ENCODE measurements at places on chromosomes 11 and 22. TPM values are rescaled to one million over a fixed set of nuclear protein-coding genes. Genes with fewer than 3 reads are reported as not detected.

- no peak for DNase-seq
Measured at GRCh38 chr11:19116276-19116970, 545 bp upstream of the ZDHHC13 start.

The PGR gene
- not detected for total RNA-seq

The OR8A1 gene
- total RNA-seq: not detected

- no peak for DNase-seq
Measured at GRCh38 chr11:69199583-69200315, 44.0 kb downstream of the SMIM38 start.

DNA sequence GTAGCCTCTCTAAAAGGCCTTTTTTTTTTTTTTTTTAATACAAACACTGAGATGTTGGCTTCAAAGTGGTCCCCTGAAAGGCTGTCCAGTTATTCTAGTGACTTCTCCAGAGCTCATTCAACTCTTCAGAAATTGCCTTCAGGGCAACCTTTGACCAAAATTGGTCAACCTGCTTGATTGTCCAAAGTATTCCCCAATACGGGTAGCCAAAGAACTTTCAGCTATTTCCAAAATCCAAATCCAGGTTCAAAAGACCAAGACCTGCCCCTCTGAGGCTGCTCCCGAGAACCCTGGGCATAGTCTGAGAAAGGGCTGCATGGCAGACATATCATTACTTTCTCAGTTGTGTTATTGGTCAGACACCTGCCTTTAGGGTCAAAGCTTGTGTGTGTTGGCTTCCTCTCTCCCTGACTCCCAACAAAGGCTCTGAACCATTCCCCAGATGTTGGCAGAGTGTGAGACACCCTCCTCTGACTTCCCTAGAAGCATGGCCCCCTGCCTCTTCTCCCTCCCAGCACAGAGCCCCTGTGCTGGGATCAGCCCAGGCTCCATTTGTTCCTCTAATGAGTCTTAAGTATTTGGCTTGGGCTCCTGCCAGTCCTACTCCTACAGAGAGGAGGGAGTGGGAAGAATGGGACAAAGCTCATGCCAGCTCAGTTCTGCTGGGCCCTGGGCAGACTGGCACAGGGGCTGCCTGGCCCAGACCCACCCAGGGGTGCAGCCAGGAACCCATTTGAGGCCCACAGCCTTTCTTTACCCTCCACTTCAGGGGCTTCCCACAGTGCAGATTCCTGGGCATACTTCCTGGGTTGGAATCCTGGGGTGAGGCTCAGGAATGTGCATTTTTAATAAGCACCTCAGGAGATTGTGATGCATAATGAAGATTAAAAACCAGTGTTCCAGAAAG is 30.3 kb downstream of the TNKS1BP1 start:
- no peak for DNase-seq

GRCh38 chr11:118834427-118835028 is 43.6 kb upstream of the DDX6 start:
- no peak for DNase-seq
